ENCODE measurements at places on chromosomes 7 and 10. TPM values are rescaled to one million over a fixed set of nuclear protein-coding genes. Genes with fewer than 3 reads are reported as not detected.
A peak's percentile ranks its signal among the peaks of the same experiment; 100 is the strongest.

The LLCFC1 gene
- polyA plus RNA-seq = 0.25 TPM

The PRF1 gene
- 3.0 TPM for polyA plus RNA-seq

The GRID2IP gene
- polyA plus RNA-seq = 0.86 TPM

The MLXIPL gene
- polyA plus RNA-seq = 2.7 TPM

The GNGT1 gene
- 0.08 TPM for polyA plus RNA-seq

The IFIT1B gene
- 0.51 TPM for polyA plus RNA-seq

The BTBD16 gene
- polyA plus RNA-seq = not detected

The FKBP14 gene
- 32.9 TPM for polyA plus RNA-seq

The DGKI gene
- polyA plus RNA-seq = 0.61 TPM

The SYT15 gene
- 29.0 TPM for polyA plus RNA-seq

The ERCC6 gene
- 20.7 TPM for polyA plus RNA-seq

The CALHM3 gene
- polyA plus RNA-seq = not detected

The ODAD2 gene
- 5.1 TPM for polyA plus RNA-seq

The DYNC1I1 gene
- polyA plus RNA-seq = 14.4 TPM

The AGBL3 gene
- 10.9 TPM for polyA plus RNA-seq

The WNT2 gene
- 138 TPM for polyA plus RNA-seq

The LFNG gene
- polyA plus RNA-seq = 6.2 TPM

The ADAM12 gene
- polyA plus RNA-seq = 12.0 TPM

The CALD1 gene
- 243 TPM for polyA plus RNA-seq

The THSD7A gene
- 18.8 TPM for polyA plus RNA-seq

DNA sequence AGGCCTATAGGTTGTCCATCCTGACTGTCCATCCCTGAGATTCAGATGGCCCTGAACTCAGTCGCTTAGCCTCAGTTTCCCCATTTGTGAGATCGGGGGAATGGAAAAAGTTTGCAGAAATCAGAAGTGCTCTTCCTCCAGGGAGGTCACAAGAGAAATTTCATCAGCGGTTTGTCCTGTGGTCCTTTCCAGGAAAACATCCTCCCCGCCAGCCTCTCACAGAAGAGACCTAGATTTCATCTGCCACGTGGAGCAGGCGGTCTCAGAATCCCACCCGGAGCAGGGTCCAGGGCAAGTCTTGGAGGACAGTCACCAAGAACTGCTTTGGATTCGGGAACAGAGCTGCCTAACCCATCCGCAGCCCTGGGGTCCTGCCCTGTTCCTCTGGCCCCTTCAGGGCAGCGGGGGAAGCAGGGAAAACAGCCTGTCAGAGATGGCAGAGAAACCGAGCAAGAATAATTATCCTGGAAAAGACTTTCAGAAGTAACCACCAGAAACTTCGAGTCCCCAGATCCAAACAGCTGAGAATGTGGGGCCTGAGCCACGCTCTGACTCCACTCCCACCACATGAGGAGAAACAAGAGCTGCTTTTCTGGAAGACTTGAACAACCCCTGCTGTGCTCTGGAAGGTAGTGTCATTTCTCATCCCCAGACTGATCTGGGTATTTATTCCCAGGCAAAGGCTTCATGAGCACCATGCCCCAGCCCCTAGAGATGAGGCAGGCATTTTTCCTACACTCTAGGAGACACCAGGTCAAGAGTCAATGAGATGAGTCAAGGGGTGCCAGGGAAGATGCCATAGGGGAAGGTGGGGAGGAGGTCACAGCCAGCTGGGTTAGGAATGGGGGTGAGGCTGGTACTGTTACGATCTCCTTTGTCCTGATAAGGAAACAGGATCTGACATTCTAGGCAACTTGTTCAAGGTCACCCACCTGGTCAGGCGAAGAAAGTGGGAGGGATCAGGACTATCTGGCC is 1.1 kb upstream of the TNS3 start:
- DNase-seq = no peak

- DNase-seq = no peak
These were observed 198.3 kb downstream of the BAMBI start for GRCh38 chr10:28875549-28876081.

- DNase-seq = no peak
These were observed 258.8 kb upstream of the IMMP2L start for GRCh38 chr7:111821046-111821445.

- DNase-seq = peak; percentile 11
These were observed 100.4 kb upstream of the SEMA3D start for GRCh38 chr7:85287106-85287825.

- DNase-seq = no peak
These were observed 55.6 kb downstream of the GRB10 start for GRCh38 chr7:50727072-50727471.

DNA sequence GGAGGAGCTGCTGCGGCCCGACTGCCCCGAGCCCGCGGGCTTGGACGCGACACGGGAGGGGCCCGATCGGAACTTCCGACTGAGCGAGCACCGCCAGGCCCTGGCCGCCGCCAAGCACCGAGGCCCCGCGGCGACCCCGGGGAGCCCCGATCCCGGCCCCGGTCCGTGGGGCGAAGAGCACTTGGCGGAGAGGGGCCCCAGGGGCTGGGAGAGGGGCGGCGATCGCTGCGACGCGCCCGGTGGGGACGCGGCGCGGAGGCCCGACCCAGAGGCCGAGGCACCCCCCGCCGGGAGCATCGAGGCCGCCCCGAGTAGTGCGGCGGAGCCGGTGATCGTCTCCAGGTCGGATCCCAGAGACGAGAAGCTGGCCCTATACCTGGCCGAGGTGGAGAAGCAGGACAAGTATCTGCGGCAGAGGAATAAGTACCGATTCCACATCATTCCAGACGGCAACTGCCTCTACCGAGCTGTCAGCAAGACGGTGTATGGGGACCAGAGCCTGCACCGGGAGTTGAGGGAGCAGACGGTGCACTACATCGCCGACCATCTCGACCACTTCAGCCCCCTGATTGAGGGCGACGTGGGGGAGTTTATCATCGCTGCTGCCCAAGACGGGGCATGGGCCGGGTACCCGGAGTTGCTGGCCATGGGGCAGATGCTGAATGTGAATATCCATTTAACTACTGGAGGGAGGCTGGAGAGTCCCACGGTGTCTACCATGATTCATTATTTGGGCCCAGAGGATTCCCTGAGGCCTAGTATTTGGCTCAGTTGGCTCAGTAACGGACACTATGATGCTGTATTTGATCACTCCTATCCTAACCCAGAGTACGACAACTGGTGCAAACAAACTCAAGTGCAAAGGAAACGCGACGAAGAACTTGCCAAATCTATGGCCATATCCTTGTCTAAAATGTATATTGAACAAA is 1.4 kb downstream of the OTUD1 start:
- no peak for DNase-seq

GRCh38 chr7:119452401-119452800 is 820.6 kb upstream of the KCND2 start:
- DNase-seq = no peak

- no peak for DNase-seq
These were observed 31.9 kb downstream of the PAPSS2 start for GRCh38 chr10:87691506-87692070.

GRCh38 chr10:125629758-125630376 is 53.1 kb downstream of the TEX36 start:
- DNase-seq = peak; percentile 11

GRCh38 chr7:67857698-67858097 is 861.1 kb downstream of the TYW1 start:
- DNase-seq = no peak

- no peak for DNase-seq
These were observed 59.4 kb downstream of the EBLN1 start for GRCh38 chr10:22158426-22158825.

- no peak for DNase-seq
These were observed 155.9 kb downstream of the DIP2C start for GRCh38 chr10:533611-534010.

DNA sequence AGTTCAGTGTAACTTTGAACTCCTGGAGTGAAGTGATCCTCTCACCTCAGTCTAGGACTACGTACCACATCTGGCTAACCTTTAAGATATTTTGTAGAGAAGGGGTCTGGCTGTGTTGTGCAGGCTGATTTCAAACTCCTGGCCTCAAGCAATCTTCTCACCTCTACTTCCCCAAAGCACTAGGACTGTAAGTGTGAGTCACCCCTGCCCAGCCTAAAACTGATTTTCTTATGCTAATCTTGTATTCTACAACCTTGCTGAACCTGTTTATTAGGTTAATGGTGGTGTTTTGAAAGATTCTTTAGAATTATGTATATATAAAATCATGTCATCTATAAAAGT is 58.0 kb downstream of the LCOR start:
- DNase-seq = no peak

DNA sequence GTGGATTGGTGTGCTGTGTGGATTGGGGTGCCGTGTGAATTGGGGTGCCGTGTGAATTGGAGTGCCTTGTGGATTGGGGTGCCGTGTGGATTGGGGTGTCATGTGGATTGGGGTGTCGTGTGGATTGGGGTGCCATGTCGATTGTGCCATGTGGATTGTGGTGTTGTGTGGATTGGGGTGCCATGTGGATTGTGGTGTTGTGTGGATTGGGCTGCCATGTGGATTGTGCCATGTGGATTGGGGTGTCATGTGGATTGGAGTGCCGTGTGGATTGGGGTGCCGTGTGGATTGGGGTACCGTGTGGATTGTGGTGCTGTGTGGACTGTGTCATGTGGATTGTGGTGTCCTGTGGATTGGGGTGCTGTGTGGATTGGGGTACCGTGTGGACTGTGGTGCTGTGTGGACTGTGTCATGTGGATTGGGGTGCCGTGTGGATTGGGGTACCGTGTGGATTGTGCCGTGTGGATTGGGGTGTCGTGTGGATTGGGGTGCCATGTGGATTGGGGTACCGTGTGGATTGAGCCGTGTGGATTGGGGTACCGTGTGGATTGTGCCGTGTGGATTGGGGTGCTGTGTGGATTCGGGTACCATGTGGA is 120.6 kb upstream of the NPS start:
- no peak for DNase-seq

DNA sequence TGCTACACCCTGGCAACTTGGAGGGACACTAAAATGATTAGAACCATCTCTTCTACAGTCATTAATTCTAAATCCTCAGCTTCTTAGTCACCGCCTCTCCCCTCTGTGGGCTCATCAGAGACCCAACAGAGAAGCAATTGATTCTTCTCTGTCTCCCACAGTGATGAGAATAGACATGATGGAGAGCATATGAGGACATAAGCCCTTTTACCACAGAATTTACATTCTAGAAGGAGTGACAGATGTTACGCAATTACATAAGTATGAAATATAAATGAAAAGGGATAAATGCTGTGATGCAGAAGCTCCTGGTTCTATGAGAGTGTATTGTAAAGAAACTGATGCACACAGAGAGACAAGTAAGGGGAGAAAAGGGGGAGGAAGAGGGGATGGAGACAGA is 18.1 kb upstream of the ABCB5 start:
- no peak for DNase-seq

DNA sequence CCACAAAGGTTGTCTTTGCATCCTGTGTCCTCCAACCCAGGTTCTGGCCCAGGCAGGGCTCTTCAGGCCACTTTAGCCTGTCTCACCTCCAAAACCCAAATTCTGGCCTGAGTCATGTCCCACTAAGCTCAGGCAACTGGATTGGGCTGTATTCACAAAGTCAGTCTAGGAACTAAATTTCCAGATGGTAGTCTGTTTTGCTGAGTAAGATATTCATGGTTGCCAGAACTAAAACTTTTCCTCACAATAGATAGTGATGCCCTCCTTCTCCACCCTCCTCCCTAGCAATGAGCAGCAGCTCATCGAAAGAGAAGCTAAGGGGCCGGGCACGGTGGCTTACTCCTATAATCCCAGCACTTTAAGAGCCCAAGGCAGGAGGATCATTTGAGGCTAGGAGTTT is 2.9 kb upstream of the ZNF713 start:
- no peak for DNase-seq

DNA sequence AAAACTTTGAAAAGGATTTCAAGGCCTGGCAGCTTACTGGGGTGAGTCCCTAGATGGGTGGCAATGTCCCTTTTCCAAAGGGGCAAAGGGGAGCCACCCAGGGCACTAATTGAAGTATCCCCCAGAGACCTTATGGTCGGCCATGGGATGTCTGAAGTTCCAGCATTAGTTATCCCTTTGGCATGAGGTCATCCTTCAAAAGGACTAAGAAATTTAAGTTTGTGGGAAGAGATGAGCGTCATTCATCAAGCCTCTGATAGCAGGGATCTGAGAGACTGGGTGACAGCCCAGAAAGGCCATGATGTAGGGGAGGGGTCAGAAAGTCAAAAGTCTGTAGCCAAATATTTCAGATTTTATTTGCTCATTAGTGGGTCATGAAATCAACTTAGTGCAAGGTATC is 195.3 kb downstream of the ZNF438 start:
- DNase-seq = no peak

DNA sequence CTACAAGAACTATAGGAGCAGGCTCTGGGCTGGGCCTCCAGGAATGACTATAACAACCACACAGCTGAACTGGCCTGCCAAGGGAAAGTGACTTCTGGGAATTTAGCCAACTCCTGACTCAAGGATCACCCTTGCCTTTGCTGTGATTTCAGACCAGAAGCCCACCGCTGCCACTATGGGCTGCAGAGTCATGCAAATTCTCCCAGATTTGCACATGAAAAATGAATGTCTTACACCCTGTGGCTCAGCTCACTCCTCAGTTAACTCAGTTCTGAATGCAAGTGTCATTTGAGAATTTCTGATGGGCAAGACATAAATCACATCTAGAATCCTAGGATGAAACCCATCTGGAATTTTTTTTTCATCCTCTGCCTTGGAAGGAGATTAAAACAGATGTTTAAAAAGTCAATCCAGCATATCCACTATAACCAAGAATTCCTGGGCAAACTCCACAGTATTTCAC is 186.5 kb upstream of the BET1 start:
- DNase-seq = peak; percentile 67

DNA sequence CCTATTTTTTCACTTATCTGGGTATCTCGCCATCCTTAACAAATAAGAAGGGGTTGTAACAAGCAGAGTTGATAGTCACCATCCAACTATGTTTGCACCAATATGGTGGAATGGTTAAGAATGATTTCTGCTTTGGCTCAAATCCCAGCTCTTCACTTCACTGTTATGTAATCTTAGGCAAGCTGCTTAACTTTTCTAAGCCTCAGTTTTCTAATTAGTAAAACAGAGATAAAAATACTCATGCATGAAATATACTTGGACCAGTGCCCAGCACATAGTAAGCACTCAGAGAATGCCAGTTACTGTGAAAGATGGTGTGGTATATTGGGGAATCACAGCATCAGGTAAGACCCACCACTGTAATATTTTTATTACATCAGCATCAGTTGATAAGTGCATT is 33.6 kb downstream of the ABCB1 start:
- DNase-seq = no peak

DNA sequence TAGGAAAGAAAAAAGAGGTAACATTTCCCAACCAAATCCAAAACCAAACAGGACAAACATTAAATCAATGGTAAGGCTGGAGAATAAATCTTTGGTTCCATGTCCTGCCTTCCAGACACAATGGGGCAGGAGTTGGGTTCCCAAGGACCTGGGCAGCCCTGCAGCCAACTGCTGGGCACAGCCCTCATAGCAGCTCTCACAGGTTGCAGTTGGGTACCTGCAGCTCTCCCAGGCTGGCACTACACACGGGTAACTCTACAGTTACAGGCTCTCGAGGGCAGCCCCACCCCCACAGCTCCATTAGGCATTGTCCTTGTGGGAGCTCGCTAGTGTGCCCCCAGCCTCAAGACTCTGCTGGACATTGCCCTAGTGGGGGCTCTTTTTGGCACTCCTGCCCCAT is 7.5 kb downstream of the GRB10 start:
- DNase-seq = no peak

- no peak for DNase-seq
These were observed 40.7 kb downstream of the TBC1D12 start for GRCh38 chr10:94443047-94443446.
